ENCODE measurements at places on chromosomes 12 and 14.

DNA sequence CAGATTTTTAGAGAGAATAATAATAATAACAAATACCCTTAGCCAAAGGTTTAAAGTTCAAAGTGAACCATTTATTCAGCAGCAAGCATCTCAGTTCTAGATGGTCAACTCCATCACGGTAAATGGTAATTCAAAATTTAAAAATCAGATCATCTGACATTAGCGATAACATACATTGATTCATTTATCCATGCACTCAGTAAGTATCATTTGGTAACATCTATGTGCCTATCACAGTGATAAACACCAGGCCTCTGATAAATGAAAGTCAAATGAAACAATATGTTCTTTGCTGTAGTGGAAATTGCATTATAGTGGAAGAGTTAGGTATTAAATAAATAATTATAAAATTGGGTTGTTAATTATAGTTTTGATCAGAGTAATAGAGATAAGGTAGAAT lies 108.8 kb downstream of the CNTN1 start:
- no peak for DNase-seq

DNA sequence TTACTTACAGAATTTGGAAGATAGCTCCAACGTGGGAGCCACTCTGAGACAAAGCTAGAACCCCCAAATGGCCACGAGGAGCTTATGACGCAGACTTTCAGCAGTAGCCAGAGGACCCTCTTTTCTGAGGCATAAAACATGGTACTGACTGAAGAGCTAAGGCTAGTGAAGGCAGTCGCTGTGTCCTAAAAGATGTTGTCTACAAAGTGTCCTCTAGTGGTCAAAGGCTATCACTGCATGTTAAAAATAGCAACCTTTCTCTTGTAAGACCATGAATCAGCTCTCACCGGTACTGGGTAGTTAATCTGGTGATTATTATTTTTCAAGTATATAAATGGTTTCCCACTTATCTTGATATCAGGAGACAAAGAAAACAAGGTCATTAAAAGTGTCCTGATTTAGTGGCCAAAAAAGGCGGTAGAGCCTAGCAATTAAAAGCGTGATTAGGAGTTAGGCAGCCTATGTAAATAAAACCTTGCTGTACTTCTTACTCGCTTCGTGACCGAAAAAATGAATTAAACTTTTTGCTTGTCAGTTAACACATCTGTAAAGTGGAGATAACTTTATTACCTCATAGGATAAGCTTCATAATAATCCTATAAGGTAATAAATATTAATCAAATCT lies 47.0 kb upstream of the LGR5 start:
- no peak for DNase-seq

GRCh38 chr12:79370021-79370420 lies 320.7 kb downstream of the PAWR start:
- no peak for DNase-seq

GRCh38 chr12:76899522-76899921 lies 20.7 kb upstream of the CSRP2 start:
- no peak for DNase-seq

GRCh38 chr14:102927346-102927877 lies 4.9 kb downstream of the AMN start:
- no peak for DNase-seq

DNA sequence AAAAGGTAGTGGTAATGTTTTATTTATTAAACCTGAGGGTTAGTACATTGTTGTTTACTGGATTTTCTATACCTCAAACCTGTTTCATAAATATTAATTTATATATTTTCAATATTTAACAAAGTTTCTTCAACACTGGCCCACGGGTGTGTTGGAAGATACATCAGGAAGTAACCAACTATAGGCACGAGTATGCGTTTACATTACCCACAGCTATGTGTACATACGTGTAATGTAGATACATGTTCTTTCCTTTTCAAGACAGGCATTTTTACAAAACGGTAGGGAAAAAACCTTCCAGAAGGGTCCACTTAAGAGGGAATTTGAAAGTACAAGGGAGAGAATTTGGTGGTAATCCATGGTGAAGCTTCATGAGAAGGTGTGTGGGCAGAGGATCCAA lies 17.8 kb upstream of the KCNA1 start:
- DNase-seq = no peak
